ENCODE measurements at places on chromosomes 4 and X.

DNA sequence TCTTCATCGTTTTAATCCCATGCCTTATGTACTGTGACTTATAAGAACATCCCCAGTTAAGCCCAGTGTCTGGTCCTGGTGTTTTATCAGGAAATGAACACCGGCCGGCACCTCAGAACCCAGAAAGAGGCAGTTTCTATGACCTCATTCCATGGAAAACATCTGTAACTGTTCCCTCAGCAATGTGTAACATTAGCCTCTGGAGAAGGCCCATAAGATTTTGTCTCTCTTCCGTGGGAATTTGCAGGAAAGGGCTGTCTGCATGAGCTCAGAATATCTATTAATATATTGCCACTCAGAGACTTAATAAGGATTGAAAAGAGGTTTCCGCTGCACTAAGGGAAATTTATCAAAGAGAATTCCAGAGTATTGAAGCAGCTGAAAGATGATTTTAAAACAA is 3.1 kb upstream of the TCEANC start:
- DNase-seq = no peak

DNA sequence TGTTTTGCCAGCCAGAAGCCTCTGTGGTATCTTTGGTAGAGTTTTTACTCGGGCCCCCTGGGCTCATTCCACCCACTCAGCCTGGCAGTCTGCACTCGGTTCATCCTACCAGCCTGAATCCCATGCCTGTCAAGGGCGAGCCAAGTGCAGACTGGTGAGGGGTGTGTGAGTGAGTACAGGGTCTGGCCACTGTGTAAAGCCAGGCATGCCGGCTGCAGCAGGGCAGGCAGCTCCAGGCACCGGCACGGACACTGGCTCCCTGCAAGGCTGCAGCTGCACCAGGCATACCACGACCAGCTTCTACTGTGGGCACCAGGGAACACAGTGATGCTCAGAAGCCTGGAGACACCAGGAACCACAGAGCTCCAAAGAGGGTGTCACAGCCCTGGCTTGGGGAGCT is 194.0 kb upstream of the GALNT7 start:
- no peak for DNase-seq

GRCh38 chrX:119273420-119274192 is 37.5 kb downstream of the PGRMC1 start:
- DNase-seq = no peak

DNA sequence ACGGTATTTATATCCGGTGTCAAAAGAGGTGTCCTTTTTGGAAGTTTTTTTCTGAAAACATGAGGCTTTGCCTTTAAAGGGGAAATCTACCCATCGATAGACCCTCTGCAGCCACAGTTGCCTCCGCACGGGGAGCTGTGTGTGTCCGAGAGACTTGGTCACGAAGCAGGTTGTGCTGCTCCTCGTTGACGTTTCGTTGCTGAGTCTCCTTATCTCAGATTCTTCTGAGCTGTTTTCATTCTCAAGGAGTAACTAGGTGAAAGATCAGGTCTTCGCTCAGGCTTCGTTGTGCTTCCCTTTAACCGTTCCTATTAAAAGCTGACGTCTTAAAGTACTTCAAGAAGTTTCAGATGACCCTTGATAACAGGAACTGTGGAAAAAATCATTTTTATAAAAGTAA is 23.8 kb downstream of the TRMT44 start:
- DNase-seq = no peak

GRCh38 chrX:23127586-23127985 is 127.8 kb downstream of the DDX53 start:
- DNase-seq = no peak

DNA sequence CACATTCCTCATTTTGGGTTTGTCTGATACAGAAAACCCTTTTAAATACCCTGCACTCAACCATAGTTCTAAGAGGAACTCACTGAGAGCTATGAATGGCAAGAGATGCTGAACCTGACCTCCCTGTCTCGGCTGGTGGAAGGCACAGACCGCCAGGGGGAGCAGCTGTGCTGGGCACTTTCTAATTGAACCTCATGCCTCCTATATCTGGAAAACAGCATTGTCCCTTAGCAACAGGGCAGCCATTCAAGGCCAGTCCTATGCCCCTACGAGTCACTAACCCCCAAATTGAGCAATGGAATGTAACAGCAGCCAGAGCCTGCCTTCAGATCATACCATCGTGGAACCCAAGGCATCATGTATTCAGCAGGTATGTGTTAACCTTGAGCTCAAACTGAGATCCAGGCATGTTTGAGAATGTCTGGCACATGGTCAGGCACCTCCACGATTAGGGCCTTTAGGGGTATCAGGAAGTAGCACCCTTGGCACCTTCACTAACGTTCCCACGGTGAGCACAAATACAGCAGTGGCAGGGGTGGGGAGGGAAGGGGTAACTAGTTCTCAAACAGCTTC is 5.1 kb downstream of the USP27X start:
- DNase-seq = peak; percentile 44

DNA sequence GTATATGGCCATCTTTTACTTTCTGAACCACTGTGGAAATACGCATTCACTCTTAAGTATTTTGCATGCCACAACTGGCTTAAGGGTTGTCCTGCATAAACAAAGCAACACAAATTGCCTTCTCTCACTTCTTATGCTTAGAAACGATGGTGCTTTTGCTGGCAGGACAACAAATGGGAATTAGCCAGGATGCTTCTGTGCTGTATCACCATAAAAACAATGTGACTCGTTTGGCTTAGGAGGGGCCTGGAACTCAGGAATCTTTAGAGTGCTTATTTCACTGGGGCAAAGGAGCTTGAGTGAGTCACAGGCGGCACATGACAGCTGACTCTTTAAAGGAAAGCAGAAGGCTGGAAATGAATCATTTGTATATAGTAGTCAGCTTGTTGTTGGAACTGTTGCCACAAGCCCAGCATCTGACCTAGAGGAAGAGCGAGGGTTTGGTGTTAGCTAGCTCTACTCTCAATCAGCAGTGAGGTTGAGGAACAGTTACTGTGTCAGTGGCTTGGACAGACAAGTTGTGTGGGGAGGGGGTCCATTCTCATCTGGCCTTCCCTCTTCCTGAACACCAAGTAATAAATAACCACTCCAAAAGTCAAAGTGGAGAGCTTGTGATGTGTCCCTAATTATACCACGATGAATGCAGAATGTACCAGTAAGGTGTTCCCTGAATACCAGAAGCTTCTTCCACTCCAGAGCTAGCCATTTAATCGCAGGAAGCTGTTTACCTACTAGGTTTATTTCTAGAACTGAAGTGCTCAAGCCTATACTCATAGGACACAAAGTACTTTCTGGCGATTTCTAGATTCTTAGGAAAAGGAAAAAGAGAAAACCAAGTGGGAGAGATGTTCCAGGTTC is 293.1 kb downstream of the CAMK2D start:
- DNase-seq = peak; percentile 81

GRCh38 chr4:173777421-173777820 is 247.4 kb upstream of the HAND2 start:
- DNase-seq = no peak

DNA sequence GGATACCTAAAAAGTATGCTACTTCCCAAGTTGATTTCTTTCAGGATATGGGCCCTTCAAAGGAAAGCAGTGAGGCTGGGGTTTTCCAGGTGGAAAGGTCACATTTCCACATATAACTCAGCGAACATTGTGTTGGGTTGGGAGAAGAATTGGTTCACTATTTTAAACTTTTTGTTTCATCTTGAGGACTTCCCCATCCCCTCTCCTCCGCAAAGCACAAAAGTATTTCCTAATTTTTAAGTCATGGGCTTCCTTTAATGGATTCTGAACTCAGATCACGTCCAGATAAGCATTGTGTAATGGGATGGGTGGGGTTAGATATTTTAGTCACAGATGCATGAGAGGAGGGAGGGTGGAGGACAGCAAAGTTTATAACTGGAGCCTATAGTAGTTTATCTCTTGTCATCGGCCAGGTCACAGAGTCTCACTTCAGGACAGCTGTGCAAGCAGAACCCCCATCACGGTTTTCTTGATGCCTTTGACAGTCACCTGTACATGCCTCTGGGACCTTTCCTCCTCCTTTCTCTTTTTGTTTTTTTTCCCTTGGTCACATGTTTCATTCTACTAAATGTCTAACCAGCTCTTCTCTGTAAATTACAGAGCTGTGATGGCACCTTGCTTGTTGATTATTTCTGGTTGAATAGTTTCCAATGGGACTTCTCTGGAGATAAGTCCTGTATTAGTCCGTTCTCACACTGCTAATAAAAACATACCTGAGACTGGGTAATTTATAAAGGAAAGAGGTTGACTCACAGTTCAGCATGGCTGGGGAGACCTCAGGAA is 115.4 kb downstream of the PTTG2 start:
- DNase-seq = peak; percentile 7

GRCh38 chr4:38723726-38724474 is 58.9 kb downstream of the TLR10 start:
- DNase-seq = no peak

GRCh38 chr4:101801958-101802357 is 11.4 kb downstream of the BANK1 start:
- no peak for DNase-seq

GRCh38 chr4:16155528-16156169 is 70.6 kb downstream of the TAPT1 start:
- no peak for DNase-seq

DNA sequence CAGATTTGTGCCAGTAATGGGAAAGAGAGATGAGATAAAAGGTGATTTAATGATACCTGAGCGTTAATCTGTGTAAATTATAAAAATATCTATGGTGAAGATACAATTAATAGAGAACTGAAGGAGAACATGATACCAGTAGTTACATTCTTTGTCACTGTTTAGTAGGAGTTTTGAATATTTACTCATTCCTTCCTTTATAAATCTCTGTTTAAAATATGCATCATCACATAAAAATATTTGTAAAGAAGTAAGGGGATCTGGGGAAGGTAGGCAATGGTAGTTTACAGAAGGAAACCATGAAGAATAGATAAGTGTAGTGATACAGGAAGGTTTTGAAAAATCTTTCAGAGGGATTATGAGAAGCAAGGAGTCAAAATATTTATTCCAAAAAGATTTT is 190.6 kb upstream of the PCDH18 start:
- no peak for DNase-seq

DNA sequence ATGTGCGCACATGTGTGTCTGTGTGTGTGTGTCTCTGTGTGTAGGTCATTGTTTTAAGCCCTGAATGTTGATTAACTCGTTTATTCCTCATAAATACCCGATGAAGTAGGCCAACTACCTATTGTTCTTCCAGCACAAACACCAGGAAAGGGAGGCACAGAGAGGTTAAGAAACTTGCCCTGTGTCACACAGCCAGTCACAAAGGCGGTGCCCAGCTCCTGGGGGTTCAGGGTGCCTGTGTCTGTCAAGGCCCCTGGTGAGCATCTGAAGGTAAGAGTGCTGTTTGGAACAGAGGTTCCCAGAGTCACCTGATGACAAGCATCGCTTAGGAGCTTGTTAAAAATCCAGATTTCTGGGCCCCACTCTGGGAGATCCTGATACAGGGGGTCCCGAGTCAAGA is 18.0 kb upstream of the SH3TC1 start:
- no peak for DNase-seq

- DNase-seq = no peak
These were observed 25.0 kb upstream of the MTHFD2L start for GRCh38 chr4:74132944-74133343.

- DNase-seq = no peak
These were observed 53.9 kb downstream of the NBDY start for GRCh38 chrX:56782791-56783449.

- no peak for DNase-seq
These were observed 55.2 kb downstream of the CLNK start for GRCh38 chr4:10629394-10629793.

DNA sequence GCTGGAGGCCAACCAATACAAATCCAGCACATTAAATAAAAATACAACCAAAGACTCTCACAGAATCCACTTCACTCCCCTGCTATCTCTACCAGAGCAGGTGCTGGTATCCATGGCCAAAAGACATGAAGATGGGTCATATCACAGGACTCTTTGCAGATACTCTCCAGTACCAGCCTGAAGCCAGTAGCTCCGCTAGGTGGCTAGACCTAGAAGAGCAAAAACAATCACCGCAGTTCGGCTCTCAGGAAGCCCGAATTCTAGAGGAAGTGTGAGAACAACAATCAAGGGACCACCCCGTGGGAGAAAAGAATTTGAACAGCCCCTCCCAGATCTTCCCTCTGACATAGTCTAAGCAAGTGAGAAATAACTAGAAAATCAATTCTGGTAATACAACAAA is 20.2 kb downstream of the CLIC2 start:
- DNase-seq = peak; percentile 6

GRCh38 chrX:76802708-76803107 is 375.2 kb downstream of the MAGEE1 start:
- peak; percentile 75 for DNase-seq

GRCh38 chr4:181503687-181504390 is 739.4 kb upstream of the TENM3 start:
- no peak for DNase-seq

DNA sequence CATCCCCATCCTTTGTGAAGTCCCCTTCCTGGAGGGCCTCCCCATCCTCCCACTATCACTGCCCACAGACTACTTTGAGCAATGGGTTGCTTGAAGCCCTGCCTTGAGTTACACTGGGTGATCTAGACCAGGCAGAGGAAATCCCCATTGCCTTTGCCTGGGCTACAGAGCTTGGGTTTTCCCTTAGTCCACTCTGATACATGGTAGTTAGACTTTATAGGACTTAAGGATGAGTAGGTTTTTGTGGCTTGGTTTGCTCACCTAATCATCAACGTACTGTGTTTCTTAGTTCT is 56.6 kb downstream of the TMEM131L start:
- DNase-seq = no peak

GRCh38 chrX:10341309-10341708 is 184.5 kb downstream of the CLCN4 start:
- no peak for DNase-seq

DNA sequence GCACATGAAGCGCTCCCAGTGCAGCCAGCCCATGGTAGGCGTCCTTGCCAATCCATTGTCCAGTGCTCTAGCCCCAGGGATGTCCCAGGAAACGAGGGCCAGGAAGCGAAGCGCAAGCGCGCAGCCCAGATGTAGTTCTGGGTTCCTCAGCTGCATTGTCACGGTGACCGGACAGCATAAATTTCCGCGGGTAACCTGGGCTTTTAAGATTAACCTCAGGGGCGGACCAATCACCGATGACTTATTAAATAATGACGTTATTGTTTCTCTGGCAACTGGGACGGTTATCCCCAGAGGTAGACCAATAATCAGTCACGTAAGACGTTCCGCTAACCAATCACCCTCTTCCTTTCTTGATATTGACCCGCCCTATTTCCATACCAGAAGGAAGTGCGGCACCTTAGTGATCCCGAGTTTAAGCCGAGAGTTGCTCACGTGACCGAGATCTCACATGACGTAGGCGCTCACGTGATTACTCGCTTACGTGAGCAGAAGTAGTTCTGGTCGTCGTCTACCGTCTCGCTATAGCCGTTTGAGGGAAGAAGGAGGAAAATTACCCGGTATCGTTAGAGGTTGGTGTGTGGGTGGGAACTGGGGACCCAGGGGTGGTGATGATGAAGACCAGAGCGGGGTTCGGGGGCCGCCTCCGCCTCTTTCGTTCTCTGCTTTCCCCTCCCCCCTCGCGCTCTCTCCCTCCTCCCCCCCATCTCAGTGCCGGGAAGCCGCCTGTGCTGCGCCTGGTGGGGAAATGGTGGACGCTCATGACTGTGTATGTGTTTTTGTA is at the start of the genes GLA and HNRNPH2:
Gene GLA, minus strand, starts transcription at position 178 of the 784 bp plus-strand sequence. Its CDS starts 22 bp downstream, at position 156.
Gene HNRNPH2, plus strand, starts transcription at position 475 of the 784 bp plus-strand sequence. CDS start 3,767 bp downstream, outside the sequence.
- DNase-seq = peak; percentile 99

GRCh38 chr4:163251204-163251603 is 81.2 kb downstream of the NPY1R start:
- DNase-seq = peak; percentile 3

GRCh38 chr4:82372517-82373485 is 990 bp downstream of the HNRNPD start:
- peak; percentile 52 for DNase-seq

Measured in NCI-H460 (cell line).